Cardiac muscle cell (in vitro differentiated cells and primary cell): ENCODE measurements at places on chromosomes 1 and 21.

DNA sequence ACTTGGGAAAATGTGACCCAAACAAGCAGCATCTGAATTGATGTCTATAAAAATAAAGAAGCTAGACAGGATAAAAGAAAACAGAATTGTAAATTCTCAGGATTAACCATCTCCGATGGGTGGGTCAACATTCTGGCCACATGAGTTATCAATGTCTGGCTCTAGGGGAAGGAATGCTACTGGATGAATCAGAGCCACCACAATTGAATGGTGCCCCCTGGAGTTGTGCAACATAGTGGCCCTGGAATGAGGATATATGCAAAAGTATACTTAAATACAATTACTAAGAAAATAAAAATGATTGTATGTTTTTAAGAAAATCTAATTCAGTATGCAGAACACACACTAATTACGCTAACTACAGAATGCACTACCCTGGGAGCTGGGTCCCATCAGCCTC, 185.6 kb downstream of the TGFBR3 start:
- peak; percentile 55 for DNase-seq

DNA sequence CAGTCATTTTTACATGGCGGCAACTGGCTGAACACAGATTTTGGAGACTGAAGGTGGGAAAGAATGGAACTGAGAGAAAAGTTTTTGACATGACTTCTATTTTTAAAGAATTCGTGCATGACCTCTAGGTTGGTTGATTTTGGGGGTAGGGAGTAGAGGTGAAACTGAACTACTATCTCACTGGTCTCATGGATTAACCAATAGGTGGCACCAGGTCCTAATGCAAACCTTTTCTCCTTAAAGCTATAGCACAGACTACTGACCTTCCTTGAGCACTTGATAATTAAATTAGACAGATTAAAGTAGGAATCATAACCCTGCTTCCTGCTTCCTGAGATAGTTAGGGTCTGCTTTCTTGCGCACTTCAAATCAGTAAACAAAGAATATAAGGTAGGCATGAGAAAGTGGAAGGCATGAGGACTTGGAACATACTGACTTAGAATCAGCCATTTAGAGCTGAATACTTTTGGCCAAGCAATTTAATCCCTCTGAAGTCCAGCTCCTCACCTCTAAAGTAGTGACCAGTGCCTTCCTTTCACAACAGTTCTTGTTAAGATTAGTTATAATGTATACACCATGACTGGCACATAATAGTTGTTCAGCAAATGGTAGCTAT, 206.0 kb downstream of the CENPF start:
- peak; percentile 60 for DNase-seq

DNA sequence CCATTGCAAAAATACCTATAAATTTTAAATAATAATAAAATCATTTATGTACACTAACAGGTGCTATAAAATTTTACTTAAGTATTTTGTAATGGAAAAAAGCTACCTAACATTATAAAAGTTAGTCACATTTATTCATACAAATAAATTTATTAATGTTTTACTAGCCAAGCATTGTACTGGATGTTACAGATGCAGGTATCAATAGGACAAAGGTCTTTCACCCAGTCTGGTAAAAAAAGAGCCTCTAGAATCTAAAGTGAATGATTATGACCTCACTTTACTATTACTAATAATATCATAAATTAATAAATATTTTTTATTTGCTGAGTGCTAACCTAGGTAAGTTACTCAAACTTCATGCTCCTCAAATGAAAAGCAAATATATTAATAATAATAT, 170.6 kb downstream of the KCNT2 start:
- no peak for DNase-seq

DNA sequence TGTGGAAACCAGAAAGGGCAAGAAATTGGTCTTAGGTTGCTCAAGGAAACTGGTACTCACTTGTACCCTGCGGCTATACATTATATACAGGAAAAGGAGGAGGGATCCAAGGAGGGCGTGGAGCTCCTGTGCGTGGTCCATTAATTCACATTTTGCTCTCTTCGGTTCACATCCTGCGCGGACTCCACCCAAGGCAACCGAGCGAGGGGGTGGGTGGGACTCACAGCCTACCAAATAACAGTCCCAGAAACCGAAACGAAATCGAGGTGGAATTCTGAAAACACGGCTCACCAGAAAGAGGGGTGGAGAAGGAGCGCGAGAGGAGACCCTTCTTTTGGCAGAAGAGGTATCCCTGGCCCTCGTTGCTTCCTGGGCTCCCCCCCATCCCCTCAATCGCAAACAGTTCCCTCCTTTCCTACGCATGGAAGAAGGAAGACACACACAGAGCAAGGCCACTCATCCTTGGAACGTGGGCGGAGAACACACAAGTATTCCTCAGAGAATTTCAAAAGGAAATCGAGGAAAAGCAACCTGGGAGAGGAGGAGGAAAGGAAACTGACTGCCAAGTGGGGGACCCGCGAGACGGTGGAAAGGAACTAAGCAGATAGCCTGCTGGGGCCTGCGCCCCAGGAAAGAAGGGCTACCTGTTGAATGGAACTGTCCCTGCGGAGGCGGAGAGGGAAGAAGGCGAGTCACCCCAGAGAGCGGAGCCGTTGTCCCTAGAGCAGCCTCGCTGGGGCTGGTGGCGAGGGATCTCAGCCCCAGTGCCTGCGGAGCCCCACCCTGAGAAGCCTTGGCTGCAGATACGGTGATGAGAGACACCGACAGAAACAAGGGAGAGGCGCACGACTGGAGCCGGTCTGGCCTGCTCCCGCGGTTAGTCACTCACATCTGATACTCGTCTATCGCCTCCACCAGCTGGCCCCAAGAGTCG, 705 bp downstream of the AIDA start:
- DNase-seq = peak; percentile 65

- no peak for DNase-seq
Measured at GRCh38 chr1:162072740-162073139, 3.2 kb downstream of the NOS1AP start.

DNA sequence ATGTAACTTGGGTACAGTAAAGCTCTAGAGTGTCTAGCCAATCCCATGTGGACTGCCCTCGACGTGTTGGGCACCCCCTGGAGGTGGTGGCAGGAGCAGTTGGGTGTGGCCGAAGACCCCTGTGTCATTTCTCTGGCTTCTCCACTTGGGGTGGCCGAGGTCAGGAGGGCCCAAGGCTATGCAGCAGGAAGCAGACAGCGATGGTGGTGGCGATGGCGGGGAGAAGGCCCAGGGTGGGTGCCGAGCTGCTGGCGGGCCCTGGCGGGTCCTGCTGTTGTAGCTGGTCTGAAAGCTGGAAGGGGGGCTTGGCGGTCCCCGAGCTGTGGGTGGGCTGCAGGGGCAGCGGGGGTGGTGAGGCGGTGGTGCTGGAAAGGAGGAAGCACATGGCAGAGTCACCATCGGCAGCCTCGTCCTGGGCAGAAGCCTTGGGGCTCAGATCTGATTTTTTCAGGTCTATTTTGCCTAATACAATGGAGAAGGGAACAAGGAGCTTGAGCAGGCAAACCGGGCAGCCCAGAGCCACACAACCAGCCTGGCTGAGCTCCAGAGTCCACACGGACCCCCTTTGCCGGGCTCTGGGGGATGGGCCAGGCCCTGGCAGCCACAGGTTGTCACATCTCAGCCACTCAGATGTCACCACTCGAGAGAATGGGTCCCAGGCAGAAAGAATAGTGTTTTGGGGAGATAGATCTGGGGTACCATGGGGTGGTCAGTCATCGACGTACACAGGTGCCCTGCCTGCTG, 231.3 kb downstream of the TRABD2B start:
- DNase-seq = no peak

GRCh38 chr1:14323568-14324247, 274.8 kb upstream of the KAZN start:
- DNase-seq = no peak

- DNase-seq = peak; percentile 42
Measured at GRCh38 chr1:32240140-32240951, 6.7 kb upstream of the FAM167B start.

GRCh38 chr1:38064197-38064903, 17.8 kb upstream of the POU3F1 start:
- DNase-seq = no peak
